ENCODE measurements at places on chromosomes 16 and 17.

GRCh38 chr16:89548344-89549006 lies 12.0 kb upstream of the RPL13 start:
- no peak for DNase-seq

- no peak for DNase-seq
Observed at GRCh38 chr17:57636985-57637665, 108.0 kb downstream of the CCDC182 start.

DNA sequence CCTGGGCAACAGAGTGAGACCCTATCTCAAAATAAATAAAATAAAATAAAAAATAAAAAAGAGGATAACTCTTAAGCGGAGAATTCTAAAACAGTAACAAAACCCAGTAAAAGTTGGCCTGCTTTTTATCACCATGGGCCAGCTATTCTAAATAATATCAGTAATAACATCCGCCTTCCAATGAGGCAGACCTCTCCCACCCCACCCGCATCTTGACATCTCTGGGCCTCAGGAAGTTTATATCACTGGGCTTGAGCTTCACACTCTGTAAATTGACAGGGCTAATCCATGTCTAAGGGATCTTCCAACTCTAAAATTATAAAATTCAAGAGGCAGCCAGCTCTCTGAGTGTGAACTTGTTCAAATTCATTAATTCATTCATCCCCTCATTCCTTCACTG lies 82.9 kb upstream of the MTMR4 start:
- no peak for DNase-seq

DNA sequence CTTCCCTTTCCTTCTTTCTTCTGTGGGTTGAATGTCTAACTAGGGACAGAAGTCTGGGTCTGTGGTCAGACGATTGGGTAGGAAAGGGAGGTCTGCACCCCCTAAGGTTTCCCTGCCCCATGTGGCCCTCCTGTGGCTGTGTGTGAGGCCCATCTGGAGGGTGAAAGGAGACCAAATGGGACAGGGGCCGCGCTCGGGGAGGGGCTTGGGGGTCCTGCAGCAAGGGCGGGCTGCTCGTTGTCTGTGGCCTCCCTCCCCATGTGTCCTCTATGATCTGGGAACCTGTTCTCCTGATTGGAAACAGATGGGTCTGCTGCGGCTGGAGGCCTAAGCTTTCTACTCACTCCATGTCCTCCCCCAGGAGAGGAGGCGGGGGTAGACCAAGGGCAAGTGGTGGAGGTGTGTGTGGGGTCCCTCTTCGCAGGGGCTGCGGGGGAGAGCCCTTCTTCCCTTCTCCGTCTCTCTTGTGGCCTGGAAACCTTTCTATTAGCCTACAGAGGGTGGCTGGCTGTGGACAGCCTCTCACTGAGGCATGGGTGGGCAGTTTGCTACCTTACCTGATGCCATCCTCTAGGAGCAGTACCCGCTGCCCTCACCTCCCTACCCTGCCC lies 18.6 kb downstream of the IGFBP4 start:
- DNase-seq = no peak

- DNase-seq = no peak
Observed at GRCh38 chr16:70252355-70252988, 732 bp upstream of the EXOSC6 start.

- no peak for DNase-seq
Observed at GRCh38 chr17:80762076-80762475, 217.4 kb downstream of the RPTOR start.

DNA sequence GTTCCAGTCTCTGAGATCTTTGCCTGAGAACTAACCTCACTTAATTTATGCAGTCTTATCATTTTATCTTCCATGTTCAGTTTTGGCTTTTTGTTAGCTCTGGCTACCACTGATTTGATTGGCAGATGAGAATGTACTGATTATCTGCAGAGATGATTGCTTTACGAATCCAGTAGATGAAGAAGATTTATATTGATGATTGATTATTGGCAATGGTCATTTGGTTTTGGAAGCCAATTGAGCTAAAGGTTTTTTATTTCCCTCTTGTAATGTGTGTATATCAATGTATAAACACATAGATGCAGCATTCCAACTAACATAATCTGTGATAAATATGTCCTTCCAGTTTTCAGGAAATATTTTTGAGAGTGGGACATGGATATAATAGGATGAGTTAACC lies 763.6 kb downstream of the CDH11 start:
- no peak for DNase-seq

DNA sequence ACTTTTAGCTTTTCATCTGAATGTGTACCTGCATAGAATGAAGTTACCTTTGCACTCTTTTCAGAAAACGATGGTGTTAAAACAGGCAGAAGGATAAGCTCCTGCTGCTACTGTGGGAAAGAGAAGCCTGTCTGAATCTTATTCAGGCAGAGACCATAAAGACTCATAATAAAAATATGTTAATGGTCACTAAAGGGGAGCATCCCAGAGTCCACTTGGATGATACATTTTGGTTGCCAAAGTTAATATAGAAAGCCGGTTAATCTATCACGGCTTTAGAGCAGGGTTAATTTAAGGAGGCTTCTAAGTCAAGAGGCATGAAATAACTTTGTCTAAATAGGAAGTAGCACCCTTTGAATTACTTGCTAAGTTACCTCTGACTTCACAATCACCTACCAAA lies 2.9 kb downstream of the MARCHF10 start:
- no peak for DNase-seq

Data from cerebellar nuclear complex (tissue), 1 donor.